DMS53 (cell line): ENCODE measurements at places on chromosomes 4 and X.

GRCh38 chrX:118047446-118048186 lies 69.0 kb downstream of the KLHL13 start:
- DNase-seq = no peak

DNA sequence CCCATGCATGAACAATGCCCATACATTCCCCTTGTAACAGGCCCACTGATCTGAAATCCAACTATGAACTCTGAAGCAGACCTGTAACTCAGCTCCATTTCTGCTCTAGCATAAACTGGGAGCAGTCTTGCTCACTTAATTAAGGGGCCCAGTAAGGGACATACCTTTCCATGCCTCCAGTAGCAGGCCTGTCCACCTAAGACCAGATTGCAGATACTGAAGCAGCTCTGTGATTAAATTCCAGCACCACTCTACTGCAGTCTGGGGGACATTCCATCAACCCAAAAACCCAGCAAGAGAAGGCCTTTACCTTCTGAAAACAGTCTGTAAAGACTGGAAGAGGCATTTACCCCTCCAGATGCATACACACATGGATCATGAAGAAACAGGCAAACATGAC lies 162.0 kb upstream of the NEIL3 start:
- DNase-seq = no peak

GRCh38 chr4:73814679-73815078 lies 21.8 kb upstream of the CXCL6 start:
- peak; percentile 42 for DNase-seq

GRCh38 chr4:93532234-93532633 lies 296.3 kb upstream of the ATOH1 start:
- DNase-seq = no peak

- no peak for DNase-seq
These were observed 269.3 kb upstream of the HS3ST1 start for GRCh38 chr4:11698033-11698432.

- DNase-seq = peak; percentile 57
These were observed 151.3 kb upstream of the TTC29 start for GRCh38 chr4:147096667-147097604.

- DNase-seq = peak; percentile 70
These were observed 54.7 kb upstream of the NPNT start for GRCh38 chr4:105840426-105841174.

DNA sequence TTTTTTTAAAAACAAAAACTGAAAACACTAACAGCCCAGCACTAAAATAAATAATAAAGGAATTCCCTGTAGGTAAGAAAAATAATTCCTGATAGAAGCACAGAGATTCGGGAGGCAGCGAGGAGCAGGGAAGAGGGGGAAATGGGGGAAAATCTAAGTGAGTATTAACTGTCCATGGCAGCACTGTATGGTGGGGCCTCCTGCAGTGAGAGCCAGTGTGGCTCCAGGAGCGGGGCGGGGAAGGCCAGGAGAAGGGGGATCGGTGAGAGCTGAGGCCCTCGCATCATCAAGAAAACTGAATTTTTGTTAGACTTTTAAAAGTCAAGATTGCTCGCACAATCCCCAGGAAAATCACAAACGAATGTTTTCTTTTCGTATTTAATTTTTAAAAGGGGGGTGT lies 14.1 kb downstream of the RNF212 start:
- no peak for DNase-seq

DNA sequence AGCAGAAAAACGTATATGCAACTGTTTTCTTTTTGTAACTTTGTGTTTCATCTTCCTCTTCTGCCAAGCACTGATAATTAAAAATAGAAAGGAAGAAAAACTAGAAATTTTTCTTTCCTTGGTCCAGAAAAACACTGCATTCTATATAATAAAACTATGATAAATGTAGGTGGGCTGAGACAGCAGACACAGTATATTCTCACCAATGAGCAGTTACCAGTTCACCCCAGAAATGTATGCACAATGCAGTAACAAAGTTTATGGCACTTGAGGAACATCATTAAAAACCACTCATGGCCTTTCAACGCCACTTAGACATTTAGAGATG lies 79.4 kb downstream of the FAT1 start:
- peak; percentile 18 for DNase-seq

DNA sequence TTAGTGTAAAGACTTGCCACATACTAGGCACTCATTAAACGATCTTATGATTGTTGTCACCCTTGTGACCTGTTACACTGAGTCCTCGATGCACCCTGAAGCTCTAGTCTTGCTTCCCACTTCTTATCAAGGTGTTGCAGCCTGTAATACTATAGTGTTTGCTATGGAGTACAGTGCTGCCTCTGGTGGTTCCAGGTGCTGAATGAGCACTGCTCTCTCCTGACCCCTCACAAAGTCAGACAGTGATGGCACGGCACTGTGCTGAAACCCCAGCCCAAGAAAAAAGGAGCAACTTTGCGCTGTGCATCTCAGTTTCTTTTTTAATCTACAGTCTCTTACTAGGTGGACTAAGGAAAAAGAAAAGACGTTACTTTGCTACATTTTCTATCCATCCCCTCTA lies 106.3 kb downstream of the GC start:
- peak; percentile 1 for DNase-seq

DNA sequence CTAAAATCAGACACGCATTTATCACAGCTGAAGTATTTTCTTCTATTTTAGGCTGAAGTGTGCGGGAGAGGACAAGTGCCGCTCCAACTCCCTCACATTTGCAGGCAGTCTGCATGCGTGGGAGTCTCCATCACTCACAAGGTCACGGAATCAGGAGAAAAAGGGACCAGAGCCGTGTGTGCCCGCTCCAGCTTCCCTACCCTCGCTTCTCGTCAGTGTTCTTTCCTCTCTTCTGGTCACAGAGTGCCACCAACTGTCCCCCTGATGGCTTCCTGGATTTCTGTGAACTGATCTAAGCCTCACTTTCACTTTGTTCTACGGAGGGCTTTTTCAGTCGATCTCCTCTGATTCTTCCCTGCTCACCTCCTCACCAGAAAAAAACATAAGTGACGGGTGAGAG lies 407.4 kb upstream of the AADAT start:
- DNase-seq = peak; percentile 66

- no peak for DNase-seq
These were observed 40.9 kb upstream of the TBC1D19 start for GRCh38 chr4:26542991-26543390.

DNA sequence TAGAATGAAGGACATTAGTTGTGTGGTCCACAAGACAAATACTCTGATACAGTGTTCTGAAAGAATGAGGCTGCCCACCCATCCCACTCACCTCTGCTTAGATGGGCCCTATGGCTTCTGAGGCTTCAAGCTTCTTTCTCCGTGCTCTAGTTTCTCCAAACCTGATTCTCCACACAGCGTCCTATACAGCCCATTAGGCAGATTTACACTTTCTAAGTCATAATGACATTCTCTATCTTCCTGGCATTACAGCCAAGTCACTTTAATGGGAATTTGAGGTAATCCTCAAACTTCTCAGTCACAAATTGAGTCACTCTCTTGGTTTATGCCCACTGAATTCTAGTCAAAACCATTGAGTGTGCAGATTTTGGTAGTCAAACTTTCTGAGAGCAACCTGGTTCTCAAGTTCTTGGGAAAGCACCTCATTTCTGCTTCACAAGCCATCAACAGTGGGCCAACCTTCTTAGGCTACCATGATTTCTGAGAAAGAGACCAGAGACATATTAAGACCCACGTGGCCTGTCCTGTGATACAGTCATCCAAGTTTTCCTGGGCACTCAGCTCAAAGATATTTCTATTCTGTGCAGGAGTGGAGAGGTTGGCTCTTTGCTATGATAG lies 6.2 kb upstream of the SETD7 start:
- no peak for DNase-seq

DNA sequence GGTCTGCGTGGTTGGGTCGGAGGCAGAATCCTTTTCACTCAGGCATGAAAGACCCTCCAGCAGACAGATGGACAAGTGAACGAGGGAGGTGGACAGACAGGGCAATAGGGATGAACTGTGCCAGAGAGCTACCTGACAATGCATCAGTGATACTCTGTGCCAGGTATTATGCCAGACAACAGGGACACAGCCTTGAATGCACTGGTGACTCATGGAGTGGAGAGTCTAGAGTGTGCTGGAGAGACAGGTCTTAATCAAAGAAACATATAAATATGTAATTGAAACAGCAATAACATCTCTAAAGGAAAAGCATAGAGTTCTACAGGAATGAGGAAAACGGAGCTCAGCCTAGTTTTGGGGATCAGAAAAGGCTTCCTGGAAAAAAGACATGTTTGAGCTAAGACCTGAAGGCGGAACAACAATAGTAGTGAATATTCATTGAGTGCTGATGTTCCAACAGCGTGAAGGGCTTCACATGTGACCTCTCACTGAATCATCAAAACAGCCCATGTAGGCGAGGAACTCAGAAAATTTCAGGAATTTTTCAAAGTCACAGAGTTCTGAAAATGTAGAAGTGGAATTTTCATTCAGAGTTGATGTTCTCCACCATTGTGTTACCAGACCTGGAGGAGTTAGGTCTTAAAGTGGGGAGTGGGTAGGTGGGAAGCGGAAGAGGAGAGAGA lies 20.0 kb upstream of the FGFBP2 start:
- no peak for DNase-seq

GRCh38 chr4:88015659-88016295 lies 8.3 kb downstream of the PKD2 start:
- DNase-seq = no peak

DNA sequence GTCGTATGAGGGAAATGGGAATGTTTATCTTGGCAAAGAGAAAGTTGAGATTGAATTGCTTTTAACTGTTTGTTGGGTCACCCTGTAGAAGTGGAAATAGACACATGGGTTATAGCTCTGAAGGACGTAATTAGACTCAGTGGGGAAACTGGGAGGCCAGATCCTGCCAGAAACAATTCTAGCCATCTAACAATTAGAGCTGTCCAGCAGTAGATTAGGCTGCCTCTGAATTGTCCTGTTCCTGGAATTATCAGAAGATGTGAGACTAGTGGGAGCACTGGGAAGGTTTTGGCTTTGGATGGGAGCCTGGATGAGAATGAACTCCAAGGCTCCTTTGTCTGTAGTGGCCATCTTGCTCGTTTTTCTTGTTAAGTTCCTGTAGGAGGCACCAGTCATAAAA lies 61.9 kb upstream of the IGFBP7 start:
- DNase-seq = no peak

GRCh38 chr4:158873795-158874401 lies 105.1 kb downstream of the FNIP2 start:
- DNase-seq = no peak

- DNase-seq = peak; percentile 54
These were observed 82.9 kb downstream of the OR13H1 start for GRCh38 chrX:131626681-131627296.
